ENCODE measurements at places on chromosomes 4 and X.

- no peak for DNase-seq
These were observed 60.4 kb upstream of the CRMP1 start for GRCh38 chr4:5952975-5953951.

- no peak for DNase-seq
These were observed 130.9 kb downstream of the CBR4 start for GRCh38 chr4:168879188-168879587.

GRCh38 chr4:6217716-6218381 is 17.5 kb upstream of the JAKMIP1 start:
- DNase-seq = no peak

DNA sequence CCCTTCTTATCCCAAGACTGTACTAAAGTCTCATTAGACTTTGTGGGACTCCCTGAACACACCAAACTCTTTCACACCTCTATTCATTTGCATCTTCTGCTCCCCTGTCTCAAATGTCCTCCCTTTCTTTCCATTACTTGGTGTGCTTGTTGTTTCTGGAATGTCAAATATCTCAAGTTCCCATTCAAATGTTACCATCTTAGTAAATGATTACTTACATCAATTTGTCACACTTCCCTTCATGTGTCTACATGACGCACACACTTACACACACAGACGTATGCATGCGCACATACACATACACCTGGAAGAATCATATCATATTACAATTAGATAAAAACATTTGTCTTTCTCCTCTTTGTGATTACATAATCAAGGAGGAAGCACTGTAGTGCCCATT is 210.8 kb upstream of the TEX13C start:
- no peak for DNase-seq

GRCh38 chr4:90580326-90580725 is 453.1 kb downstream of the CCSER1 start:
- no peak for DNase-seq

DNA sequence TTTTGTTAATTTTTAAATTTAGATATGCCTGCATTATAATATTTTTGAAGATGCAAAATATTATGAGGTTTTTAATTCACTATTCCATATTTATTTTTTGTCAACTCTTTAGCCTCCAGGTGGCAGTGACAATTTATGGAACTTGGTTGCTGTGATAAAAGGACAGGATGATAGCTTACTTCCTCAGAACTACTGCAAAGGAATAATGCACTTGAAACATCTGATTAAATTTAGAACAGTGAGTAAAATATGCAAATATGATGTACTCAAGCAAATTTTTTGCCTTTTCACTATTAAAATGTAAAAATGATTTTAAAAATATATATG is 45.1 kb downstream of the SPATA4 start:
- DNase-seq = peak; percentile 51

DNA sequence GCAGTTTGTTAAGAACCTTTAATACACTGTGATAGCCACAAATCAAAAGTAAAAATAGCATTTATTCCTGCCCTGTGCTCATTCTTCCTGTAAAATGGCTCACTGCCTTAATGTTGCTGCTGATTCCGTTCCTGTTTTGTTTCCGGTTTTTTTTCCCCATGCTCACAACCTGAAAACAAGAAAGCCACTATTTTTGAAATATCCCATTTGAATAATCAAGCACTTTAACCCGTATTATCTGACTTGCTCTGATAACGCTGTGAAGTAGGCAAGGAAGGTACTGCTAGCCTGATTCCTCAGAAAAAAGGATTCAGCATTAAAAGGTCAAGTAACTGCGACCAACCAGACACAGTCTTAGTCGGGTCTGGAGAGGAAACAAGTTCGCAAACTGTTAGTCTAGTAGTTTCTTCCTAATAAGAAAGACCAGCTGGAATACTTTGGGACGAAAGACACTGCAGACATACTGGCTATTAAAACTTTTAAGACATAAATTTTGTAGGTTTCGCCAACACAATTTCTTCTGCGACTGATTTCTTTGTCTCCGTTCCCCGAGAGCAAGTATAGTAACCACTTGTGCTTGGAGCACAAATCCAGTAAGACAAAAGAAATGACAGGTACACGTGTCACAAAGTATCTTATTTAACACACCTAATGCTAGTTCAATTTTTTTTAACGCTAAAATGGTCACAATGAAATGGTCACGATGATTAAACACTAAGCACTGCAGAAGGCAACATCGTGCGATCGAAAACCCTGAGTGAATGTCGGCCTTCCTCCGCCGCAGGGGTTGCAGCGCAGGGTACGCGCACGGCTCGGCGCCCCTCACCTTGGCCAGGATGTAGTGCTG is 802 bp downstream of the COX18 start:
- DNase-seq = peak; percentile 20

- no peak for DNase-seq
These were observed 151.0 kb downstream of the C4orf33 start for GRCh38 chr4:129246910-129247461.

DNA sequence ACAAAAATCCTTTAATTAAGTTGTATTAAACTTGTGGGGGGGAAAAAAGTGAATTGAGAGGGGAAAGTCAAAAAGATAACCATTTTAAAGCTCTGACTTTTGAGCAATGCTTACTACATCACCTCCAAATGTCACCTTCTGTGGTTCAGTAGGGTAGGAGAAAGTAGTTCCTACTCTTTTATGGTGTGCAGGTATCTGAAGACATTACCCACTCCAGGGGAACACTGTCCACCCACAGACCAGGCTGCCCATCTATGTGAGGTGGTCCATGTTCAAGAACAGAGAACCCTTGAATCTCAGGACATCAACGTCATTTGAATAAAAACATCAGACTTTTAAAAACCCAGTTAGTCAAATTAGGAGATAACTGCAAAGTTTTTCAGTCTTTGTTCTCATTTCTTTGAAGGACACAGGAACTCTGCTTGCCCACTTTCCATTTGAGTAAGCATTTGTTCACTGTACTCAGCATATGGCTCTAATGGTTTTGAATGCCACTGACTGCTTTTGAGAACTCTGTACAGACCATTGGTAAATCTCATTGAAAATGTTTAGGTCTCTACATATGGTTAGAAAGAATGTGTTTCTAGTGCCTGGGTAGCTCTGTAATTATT is 18.4 kb downstream of the NMU start:
- no peak for DNase-seq

DNA sequence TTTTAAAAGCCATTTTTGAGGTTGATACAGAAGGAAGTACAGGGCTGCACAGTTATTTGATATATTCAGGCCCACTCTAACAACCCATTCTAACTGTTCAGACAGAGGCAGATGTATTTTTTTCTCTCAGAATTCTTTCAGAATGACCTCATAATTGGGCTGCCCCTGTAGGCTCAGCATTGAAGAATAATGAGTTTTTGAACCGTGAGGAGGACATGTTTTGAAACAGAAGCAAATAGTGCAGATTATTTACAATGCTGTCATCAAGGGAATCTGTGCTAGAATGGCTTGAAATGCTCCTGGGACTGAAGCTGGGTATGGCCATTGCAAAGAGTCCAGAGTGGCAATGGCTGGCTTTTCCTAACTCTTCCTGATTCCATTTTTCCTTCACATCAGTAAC is 158.1 kb downstream of the SOX3 start:
- no peak for DNase-seq

DNA sequence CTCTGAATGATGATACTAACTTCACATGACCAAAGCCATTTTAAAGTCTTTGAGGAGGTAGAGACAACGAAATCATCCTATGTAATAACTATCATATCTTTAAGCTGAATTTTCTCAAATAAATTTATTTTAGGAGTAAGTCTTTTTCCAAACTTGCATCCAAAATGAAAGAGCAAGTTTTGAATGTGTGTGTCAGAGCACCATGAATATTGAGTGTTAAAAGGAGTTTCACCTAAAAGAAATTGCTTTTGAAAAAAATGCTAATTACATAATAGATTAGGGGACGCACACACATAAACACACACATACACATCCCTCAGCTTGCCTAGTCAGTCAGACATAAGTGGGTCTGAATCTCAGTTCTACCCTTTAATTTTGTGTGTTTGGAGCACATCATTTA is 1.9 kb downstream of the ANK2 start:
- no peak for DNase-seq

GRCh38 chr4:81589262-81589661 is 117.6 kb upstream of the RASGEF1B start:
- no peak for DNase-seq

- DNase-seq = peak; percentile 31
These were observed 92.6 kb upstream of the MAPK10 start for GRCh38 chr4:86452422-86452891.
